Astrocyte of the spinal cord (primary cell): ENCODE measurements at places on chromosomes 12 and 14.
A peak's percentile ranks its signal among the peaks of the same experiment; 100 is the strongest.

DNA sequence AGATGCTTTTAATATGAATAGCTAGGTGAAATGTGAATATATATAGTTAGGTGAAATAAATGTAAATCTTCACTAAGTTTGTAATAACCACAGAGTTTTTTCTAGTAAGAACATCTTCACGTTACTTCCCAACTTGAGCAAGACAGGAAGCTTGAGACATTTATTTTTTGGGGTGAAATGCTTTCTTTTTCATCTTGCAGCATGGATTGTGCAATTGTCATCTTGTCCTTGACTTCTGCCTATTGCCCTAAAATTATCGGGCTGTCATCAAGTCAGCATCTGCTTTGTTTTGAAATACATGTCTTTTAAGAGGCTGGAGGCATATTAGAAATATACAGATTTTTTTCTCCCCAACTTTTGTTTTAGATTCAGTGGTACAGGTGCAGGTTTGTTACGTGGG lies 433.9 kb downstream of the PCNX1 start:
- no peak for DNase-seq

DNA sequence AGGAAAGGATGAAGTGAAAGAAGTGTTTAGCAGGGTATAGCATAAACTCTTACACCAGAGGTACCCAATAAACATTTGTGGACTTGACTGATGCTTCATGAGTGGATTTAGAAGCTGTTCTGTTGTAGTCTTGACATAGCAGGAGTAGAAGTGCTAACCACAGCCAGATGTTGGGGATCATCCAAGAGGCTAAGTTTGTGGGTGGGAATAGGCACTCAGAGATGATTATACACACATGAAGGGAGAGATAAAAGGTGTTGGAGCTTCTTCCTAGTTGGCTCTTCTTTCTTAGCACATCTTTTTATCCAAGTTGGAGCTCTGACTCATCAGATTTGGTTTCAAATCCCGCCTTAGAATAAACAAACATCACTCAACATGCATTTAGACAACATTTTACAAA lies 166.7 kb upstream of the E2F7 start:
- DNase-seq, result peak; percentile 52

DNA sequence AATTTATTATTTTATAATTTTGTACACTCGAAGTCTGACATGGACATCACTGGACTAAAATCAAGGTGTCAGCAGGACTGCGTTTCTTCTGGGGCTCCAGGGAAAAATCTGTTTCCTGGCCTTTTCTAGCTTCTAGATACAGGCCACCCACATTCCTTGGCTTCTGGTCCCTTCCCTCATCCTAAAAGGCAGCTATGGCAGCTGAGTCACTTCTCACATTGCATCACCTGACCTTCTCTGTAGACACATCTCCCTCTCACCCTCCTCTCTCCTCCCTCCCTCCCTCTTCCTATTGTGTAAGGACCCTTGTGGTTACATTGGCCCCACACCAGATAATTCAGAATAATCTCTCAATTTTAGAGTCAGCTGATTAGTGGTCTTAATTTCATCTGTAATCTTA lies 92.4 kb downstream of the RPS6KA5 start:
- no peak for DNase-seq

DNA sequence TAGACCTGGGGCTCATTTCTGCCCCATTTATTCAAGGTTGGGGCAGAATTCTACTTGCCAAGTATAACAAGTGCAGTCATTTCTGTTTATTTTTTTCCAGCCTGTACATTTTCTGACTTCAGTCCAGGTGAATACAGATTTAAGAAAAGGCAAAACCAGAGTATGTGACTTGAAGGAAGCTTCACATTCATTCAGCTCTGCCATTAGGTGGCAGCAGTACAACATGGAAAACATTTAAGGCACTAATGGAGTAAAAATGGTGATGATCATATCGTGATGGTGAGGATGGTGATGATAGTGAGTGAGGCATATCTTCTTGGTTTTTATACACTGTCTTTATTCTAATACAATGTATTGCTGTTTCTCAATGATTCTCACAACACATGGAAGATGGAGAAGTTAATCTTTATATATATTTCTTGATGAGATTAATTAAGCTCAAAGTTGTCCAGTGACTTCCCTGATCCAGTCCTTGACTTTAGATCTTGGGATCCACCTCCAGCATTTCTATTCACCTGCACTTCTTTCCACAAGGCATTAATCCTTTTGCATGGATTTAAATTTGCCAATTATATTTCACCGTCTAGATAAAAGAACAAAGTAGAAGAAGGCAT lies 176.7 kb upstream of the SEL1L start:
- DNase-seq, result peak; percentile 4

- DNase-seq, result peak; percentile 35
Observed at GRCh38 chr12:56150563-56150962, 1.8 kb upstream of the MYL6B start.

DNA sequence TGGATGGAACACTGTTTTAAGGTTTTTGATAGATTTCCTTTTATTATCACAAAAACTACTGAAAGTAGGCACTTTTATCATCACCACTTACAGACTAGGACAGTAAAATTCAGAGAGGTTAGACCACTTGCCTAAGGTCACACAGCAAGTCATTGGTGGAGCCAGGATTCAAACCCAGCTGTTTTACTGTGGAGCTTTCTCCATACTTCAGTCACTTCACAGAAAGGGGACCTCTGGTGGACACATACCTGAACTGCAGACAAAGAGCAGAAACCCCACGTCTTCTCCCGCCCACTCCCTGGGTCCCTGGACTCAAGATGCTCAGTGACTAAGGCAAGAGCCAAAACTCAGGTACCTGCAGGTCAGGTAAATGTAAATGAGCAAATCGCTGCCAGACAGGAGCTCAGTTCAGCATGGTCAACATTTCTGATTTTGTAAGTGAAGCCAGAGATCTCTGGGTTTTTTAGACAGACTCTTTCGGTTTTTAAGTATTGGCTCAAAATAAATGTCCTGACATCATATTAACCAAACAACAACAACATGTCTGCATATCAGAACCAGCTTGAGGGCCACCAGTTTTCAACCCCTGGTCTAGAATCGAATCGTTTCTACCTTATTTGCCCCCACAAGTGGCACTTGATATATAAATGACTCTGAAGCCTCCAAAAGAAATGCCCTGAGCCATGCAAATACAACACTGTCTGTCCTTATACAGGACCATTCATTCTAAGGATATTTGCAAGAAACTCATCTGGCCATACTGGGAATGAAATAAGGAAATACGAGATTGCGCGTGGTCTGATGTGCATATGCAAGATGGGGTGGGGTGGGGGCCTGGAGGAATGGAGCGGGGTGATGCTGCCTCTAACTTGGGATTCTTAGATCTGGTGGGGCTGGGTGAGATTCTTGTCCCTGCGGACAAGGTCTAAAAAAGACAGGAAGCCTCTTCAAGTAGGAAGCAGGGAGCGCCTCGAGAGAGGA lies 110.9 kb downstream of the KSR2 start:
- DNase-seq, result peak; percentile 48

- no peak for DNase-seq
Observed at GRCh38 chr14:33846100-33846824, 104.6 kb downstream of the EGLN3 start.

GRCh38 chr14:91298576-91298975 lies 54.1 kb upstream of the GPR68 start:
- DNase-seq, result peak; percentile 20

GRCh38 chr12:56271031-56271430 lies 4.3 kb downstream of the COQ10A start:
- DNase-seq, result peak; percentile 31

- DNase-seq, result no peak
Observed at GRCh38 chr12:118830296-118830695, 151.0 kb upstream of the SRRM4 start.

DNA sequence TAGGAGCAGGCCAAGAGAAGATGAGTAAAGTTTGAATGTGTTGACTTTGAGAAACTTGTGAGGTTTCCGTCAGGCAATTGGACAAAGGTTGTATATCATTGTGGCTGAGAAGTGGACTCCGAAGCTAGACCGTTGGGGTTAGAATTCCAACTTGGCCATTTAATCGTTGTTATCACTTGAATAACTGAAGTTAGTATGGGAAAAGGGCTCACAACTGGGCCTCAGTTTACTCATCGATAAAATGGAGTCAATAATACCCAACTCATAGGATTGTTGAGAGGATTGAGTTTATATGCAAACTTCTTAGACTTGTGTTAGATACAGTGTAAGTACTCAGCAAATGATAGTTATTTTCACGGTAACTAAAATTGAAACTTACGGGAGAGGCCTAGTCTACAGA lies 846 bp downstream of the SLIRP start:
- no peak for DNase-seq

GRCh38 chr12:116385486-116386217 lies 108.2 kb upstream of the MED13L start:
- no peak for DNase-seq

DNA sequence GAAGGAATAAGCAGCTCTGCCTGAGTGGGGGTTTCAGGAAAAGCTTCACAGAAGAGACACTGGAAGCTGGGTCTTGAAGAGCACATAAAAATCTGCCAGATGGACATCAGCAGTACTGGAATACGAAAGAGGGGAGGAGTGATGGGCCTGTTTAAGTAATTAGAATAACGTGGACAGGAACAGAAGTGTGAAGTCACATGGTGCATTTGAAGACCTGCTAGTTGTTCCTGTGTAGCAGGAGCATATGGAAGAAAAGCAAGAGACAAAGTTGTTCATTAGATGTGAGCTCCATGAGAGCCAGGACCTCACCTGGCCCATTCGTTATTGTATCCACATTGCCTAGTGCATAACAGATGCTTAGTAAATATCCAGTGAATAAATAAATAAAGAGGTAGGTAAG lies 69.3 kb upstream of the VSX2 start:
- no peak for DNase-seq

GRCh38 chr12:132429946-132430643 lies 59.9 kb upstream of the FBRSL1 start:
- DNase-seq, result no peak

DNA sequence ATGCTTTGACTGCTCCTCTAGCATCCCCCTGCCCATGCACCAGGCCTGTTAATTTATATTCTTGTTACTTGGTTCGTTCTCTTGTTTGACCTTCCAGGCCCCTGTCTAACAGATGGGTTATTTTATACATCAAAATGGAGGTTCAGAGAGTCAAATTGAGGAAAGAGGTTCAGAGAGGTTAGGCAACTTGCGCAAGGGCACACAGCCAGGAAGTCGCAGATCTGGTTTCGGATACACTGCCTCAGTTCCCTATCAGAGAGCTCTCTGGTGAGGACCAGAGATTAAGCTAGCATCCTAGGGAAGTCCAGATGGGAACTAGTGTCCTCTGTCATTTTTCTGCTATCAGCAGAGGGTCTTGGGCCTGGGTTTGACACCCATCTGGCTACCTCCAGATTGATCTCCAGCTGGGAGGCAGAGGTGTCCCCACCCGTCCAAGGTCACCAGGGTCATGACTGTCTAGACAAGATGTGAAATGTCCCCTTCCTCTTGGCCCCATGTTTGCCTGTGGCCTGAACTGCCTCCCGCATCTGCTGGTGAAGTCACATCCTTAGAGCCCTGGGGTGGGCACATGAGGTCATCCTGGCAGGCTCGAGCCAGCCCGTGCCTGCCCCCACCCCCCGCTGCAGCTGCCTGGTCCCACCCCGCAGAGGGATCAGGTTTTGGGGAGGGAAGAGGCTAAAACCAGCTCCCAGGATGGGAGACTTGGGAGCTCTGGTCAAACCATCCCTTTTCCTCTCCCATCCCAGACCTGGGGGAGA lies 84.3 kb upstream of the NCOR2 start:
- DNase-seq, result no peak

GRCh38 chr12:32650508-32650907 lies 28.6 kb upstream of the DNM1L start:
- no peak for DNase-seq

DNA sequence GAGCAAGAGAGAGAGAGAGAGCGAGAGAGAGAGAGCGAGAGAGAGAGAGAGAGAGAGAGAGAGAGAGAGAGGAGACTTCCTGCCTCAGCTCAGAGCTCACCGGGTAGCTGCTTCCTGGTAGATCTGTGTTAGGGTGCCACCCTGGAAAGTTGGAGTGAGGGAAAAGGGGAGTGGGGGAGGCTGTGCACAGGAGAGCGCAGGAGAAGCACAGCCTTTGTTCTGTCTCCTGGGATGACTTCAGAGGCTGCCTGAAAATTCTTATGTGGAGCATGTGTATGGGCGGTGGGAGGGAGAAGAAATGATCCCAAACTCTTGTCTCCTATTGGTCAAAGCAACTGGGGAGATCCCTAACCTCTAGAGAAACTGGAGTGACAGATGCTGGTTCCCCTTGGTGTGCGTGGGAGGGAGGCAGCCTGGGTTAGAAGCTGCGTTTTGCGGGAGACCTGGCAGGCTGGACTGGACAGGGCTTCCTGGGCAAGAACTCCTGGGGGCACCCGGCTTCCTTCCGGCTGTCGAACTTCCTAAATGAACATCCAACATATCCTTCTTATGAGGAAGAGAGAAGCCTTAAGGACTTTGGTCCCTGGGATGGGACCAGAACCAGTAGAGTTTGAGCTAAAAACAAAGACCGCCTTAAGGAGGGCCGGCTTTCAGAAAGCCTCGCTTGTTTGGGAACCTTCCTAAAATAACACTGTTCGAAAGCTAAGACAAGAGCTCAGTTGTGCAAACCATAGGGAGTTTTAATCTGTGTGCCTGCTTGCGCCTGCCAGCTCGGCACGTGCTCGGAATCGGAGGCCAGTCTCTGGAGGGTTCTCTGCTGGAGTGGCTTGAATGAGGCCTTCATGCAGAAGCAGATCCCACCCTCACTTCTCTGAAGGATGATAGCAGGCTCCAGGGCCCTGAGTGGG lies 30.4 kb upstream of the BEGAIN start:
- DNase-seq, result peak; percentile 20

DNA sequence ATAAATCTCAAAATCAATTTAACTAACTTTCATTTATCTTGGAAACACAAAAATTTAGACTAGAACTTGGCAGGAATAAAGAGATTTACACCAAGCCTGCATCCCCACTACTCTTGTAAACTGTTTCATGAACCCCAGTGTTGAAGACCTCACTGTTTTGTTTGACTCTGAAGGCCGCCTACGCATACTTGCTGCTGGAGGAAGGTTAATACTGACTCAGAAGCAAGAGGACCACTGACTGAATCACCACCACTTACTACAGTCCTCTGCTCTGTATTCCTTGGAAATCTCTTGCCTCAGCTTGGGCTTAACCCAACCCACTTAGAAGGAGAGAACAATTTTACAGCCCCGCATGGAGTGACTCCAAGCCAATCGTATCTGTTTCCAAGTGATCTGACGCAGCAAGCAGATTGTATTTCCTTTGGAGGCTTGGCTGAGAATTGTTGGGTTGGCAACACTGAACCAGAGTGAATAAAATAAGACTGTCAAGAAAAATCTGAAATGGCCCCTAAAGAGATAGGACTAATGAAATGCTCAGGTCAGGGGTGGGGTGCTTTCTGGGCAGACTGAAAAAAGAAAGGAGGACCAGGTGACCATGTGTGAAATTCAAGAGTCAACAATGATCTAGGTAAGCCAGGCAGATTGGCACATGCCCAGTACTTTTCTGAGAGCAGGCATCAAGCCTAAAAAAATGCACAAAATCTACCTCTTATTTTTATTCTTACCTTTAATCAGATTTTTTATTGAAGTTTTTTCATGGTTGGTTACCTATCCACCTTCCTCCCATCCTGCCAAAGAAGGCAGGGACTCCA lies 248.6 kb downstream of the ZFP36L1 start:
- DNase-seq, result peak; percentile 98

GRCh38 chr12:53953831-53954693 lies 641 bp upstream of the HOXC12 start:
- DNase-seq, result no peak
